Motor neuron (in vitro differentiated cells): ENCODE measurements at places on chromosomes 1 and 21.

DNA sequence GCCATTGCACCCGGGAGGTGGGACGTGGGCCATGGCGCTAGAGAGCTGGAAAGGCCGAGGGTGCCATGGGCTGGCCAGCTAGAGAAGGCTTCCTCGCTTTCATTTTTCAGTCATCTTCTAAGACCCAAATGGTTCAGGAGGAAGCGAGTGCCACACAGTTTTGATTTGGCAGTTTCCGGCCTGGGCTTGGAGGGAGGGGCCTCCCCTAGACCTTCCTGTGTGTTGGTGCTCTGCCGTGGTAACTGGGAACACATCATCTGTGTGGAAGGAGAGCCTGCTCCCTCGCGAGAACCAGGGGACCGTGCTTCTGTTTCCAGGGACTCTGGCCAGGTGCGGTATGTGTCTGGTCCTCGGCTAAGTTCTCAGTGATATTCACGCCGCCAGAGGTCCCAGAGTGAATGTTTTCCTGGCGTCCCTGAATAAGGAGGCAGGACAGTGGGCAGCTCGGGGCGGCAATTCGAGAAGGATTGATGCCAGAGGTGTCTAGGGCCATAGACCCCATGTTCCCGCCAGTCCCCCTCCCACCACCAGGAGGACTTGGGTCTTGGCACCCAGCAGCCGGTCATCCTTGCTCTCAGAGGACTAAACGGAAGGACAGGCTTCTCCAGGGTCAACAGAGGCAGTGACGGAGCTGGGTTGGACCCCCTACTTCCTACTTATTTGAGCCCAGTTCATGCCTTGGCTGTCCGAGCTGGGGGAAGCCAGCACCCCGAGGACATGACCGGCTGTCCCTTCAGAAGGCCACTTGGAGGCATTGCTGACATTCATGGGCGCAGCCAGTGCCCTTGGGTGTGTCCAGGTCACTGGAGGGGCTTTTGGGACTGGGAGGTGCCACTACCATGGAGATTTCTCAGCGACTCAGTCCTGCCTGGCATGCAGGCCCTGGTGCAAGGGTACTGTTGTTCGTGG lies 2.7 kb upstream of the NPHP4 start:
- no peak for ATAC-seq

DNA sequence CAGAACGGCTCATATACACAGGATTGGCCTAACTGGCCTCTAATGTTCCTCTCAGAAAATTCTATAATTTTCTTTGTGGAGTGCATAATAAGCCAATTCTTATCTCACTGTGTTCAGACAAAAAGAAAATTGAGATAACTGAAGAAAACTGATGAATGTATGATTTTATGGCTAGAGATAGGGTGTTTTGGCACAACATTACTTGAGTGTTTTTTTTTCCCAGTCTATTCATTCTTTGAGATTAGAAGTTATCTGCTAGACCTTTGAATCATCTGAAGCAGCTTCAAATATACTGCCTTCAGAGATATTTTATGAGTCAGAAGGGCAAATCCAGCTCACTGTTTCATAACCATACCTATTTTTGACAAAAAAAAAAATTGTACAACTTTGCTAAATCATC lies 85.6 kb downstream of the VAV3 start:
- ATAC-seq: no peak

GRCh38 chr1:200436436-200436835 lies 26.6 kb upstream of the ZNF281 start:
- ATAC-seq: no peak

- no peak for ATAC-seq
Observed at GRCh38 chr1:31549809-31550620, 26.3 kb upstream of the TINAGL1 start.

DNA sequence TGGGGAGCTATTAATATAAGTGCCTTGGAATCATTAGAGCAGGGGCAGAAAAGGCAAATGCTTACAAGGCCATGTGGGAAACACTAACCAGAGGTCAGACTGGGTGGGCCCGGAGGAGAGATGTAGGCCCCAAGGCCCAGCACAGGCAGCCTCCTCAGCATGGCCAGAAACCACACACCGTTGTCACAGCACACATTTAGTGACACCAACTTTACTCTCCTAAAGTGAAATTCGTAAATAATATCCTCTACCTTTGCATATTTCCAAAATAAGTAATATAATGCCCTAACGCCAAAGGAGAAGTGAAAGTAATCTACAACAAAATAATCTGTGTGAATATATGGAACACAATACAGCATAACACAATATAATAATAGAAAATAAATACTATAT lies 62.6 kb downstream of the KIF21B start:
- no peak for ATAC-seq

- no peak for ATAC-seq
Observed at GRCh38 chr1:20588634-20589225, at the start of gene CDA. TSS of gene CDA (plus strand) at chr1:20589097. CDS start at chr1:20589130, 33 bp downstream.

DNA sequence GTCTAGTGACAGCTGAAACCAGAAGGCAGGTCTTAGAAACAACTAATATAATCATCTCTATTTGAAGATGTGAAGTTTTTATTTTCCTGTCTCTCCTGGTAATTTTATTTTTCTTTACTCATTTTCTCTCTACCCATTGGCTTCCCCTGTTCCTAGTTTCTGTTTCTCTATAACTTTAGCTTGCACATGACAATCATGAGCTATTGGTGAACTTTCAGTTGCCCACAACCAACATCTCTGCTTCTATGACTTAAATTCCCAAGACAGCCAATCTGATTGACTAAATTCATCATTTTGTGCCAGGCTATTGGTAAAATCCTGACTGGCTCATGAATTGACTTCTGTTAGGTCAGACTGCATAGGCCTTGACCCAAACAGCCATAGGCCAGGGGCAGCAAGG lies 13.7 kb upstream of the ACADM start:
- no peak for ATAC-seq

DNA sequence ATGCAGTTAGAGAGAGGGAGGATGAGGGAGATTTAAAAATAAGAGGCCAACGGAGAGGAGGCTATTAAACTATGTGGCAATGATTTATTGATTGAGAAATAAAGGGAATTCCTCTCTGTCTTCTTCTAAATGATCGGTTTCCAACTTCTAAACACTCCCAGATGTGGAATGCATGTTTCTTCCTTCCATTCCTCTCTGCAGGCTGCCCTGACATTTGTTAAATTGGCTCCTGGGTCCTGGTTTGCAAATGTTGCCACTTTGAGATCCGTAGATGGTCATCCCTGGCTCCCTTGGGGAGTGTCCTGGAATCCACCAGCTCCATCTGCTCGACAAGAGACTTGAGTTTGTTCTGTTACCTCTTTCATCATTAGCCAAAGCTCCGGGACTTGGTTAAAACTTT lies 10.3 kb upstream of the C1orf198 start:
- ATAC-seq: no peak

GRCh38 chr1:7382971-7383370 lies 388.1 kb upstream of the VAMP3 start:
- ATAC-seq: no peak

GRCh38 chr1:22053861-22054770 lies 1.6 kb downstream of the CDC42 start:
- ATAC-seq: no peak

- ATAC-seq: peak; percentile 12
Observed at GRCh38 chr21:33751533-33751932, 109.2 kb downstream of the ITSN1 start.

GRCh38 chr1:41394369-41394744 lies 33.1 kb downstream of the FOXO6 start:
- peak; percentile 0 for ATAC-seq

DNA sequence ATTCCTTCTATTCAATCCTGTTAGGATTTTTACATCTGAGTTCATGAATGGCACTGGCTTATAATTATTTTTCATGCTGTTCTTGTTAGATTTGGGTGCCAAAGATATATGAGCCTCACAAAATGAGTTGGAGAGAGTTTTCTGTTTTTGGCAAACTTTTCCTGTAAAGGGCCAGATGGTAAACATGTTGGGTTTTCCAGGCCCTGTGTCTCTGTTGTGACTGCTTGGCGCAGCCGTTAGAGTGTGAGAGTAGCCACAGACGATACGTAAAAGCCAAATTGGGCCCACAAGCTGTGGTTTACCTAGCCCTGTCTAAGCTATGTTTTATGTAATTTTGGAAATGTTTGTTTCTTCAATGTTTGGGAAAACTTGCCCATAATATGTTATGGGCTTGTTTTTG lies 15.6 kb upstream of the CA6 start:
- no peak for ATAC-seq

- no peak for ATAC-seq
Observed at GRCh38 chr1:236865818-236866155, 70.7 kb downstream of the MTR start.

DNA sequence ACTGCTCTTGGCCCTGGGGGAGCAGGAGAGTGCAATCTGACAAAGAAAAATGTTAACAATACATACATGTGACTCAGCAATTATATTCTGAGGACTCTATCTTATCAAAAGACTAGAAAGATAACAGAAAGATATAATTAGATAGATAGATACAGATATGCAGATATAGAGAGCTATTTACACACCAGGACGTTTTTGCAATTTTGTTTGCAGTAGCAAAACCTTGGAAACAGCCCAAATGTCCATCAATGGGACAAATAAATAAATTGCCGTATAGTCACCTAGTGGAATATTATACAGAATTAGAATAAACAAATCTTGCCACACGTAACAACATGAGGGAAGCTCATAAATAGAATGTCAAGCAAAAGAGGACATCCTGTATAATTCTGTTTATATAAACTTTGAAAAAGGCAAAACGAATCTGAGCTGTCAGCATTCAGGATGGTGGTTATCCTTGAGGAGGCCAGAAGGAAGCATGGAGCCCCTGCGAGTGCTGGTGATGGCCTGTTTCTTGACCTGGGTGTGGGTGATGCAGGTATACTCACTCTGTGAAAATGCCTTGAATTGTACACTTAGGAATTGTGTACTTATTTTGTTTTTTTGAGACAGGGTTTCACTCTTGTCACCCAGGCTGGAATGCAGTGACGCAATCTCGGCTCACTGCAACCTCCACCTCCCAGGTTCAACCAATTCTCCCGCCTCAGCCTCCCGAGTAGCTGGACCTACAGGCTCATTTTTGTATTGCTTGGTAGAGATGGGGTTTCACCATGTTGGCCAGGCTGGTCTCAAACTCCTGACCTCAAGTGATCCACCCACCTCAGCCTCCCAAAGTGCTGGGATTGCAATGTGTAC lies 12.8 kb upstream of the TRIM63 start:
- ATAC-seq: no peak

DNA sequence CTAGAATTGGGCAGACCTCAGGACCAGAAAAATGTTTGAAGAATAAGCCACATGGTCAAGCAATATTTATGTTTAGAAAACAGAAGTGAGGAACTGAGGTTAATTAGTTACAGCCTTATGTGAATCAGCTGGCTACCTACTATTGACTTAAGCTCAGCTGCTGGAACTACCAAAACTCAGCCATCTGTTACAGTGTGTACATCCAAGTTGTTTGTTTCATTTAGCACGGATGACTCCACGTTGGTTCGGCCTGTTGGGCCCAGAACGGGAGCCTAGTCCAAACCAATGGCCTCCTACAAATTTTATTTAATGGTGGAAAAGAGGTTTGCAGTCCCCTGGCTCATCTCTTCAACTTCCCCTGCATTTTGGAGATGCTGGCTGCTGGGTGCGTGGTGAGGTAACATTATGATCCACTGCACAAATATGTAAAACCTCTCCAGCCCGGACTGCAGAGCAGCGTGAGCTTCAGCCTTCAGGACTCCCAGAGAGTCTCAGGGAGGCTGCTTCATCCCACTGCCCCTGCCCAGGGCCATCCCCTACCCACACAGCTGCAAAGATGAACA lies 143.4 kb downstream of the ZZZ3 start:
- no peak for ATAC-seq

DNA sequence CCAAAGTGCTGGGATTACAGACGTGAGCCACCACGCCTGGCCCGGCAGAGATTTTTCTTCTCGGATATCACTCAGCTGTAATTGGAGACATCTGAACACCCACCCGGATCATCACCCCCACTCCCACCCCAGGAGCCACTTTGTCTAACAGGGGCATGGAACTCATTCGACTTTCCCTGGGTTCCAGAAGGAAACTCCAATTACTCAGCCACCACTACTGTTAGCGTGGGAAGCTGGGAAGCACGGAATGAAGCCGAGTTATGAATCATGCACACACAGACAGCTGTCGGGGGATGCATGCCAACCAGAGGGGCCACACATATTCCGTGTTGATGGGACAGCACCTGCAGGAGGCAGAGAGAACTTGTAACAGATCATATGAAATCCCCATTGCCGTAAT lies 85.2 kb downstream of the HLCS start:
- no peak for ATAC-seq

DNA sequence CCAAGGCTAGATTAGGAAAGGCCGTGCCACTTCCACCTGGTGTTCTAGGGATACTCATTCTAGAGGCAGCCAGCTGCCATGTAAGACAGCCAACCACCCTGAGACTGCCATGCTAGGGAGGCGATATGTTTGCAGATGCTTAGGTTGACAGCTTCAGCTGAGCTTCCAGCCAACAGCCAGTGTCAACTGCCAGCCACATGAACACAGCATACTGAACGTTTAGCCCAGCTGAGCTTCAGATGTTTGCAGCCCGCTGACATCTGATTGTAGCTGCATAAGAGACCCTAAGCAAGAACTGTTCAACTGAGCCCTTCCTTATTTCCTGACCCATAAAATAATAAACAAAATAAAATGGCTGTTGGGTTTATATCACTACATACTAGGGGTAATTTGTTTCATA lies 5.0 kb upstream of the KCNC4 start:
- no peak for ATAC-seq

DNA sequence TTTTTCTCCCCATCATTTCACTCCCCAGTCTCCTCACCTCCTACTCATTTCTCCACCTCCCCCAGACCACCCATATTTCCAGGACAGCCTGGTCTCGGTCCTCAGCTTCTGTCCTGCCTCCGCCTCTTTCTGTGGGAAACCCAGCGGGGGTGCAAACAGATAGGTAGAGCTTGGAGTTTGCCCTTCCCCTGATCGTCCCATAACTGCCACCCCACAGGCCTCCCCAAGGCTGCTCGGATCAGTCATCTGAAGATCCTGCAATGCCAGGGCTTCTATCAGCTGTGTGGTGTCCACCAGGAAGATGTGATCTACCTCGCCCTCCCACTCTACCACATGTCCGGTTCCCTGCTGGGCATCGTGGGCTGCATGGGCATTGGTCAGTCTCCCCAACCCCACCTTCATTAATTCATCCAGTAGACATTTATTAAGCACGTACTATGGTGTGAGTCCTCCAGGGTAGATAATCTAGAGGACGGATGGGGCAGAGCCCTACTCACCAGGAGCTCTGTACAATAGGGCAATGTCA lies 1.7 kb downstream of the SLC27A3 start:
- ATAC-seq: no peak

- ATAC-seq: no peak
Observed at GRCh38 chr1:57019236-57019839, 53.5 kb upstream of the C8B start.
